ENCODE measurements at places on chromosomes 2 and 18. TPM values are rescaled to one million over a fixed set of nuclear protein-coding genes. Genes with fewer than 3 reads are reported as not detected.

The LOXHD1 gene
- total RNA-seq, result 0.80 TPM

The NETO1 gene
- not detected for total RNA-seq

The TRPM8 gene
- total RNA-seq, result not detected

The TNFAIP6 gene
- 2.6 TPM for total RNA-seq

The L3MBTL4 gene
- total RNA-seq, result 7.8 TPM

The ZNF396 gene
- total RNA-seq, result 4.3 TPM

The CFC1 gene
- not detected for total RNA-seq
